ENCODE measurements at places on chromosomes 2 and 18.

DNA sequence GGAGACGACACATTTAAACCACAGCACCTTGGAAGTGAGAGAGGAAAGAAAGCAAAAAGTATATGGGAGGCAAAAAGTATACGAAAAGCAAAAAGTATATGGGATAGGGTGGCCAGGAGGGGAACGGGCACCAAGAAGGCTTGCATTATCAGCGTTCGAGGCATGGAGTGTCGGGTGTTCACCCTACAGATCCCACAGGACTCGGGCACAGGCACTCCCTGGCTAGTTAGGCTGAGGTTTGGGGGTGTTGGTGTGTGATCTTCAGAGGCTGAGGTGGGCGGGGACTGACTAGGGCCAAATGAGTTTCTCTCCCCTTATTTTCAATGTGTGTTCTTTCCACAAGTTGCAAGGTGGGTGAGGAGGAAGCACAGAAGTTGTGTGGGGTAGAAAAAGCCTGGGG, 86.6 kb downstream of the EVA1A start:
- no peak for DNase-seq

GRCh38 chr2:231348173-231348572, 47.3 kb upstream of the B3GNT7 start:
- DNase-seq = no peak

- DNase-seq = no peak
Observed at GRCh38 chr2:287911-288757, at the start of gene ALKAL2. Gene ALKAL2, minus strand, starts transcription at chr2:288091. Its CDS starts 256 bp downstream, at chr2:287835.

GRCh38 chr2:41972179-41972578, 75.6 kb upstream of the PKDCC start:
- no peak for DNase-seq

- DNase-seq = no peak
Observed at GRCh38 chr2:207046724-207047123, 107.4 kb downstream of the CPO start.

DNA sequence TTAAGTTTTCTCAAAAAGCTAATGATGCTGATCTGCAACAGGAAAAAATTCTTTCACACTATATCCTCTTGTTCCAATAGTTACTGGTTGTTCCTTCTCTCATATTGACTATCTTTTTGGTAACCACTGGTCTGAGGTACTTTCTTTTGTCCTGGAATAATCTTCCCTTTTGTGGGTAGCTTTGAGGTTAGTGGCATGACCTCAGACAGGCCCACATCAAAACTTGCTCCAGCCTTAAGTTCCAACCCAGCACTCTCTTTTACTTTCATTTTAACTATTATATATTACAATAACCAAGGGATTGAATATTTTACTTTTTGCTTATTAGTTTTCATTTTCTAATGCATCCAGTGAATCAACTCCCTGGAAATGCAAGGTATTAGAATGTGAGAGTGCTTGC, 9.5 kb downstream of the REG1A start:
- no peak for DNase-seq

Data from hypothalamus (tissue), 51 donors.